EL (cell line): ENCODE measurements at places on chromosomes 6 and 20.

DNA sequence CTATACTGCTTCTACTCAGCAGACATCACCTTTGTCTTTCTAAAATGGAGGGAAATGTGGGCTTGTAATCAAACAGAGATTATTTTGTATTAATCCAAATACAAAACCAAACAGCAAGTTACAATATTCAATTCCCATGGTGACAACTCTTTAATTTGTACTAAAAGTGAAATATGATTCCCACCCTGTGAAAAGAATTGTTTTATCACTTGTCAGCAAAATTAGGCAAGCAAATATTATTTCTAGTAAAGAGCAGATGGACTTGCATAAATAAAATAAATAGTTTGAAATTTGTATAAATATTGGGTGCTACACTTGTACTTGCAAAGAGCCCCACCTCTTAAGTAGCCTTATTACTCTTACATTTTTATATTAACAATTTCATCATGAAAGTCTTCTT, 6.1 kb upstream of the TXLNB start:
- no peak for DNase-seq

- no peak for DNase-seq
Measured at GRCh38 chr6:25239498-25239897, 39.7 kb upstream of the CARMIL1 start.

DNA sequence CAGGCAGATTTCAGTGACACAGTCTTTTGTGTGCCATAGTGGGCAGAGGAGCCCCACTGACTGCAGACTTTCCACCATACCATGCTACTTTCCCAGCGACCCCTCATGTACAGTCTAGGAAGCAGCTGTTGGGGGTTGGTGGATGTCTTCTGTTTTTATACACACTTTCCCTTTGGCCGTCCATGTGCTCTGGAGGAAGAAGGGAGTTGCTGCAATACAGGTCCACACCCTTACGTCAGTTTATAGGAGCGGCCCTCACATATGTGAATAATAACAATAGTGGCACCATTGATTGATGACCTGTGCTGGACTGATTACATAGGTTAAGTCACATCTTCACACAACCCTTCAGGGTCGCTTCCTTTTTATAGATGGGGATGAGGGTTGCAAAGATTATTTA, 17.5 kb upstream of the CCN2 start:
- DNase-seq = no peak

DNA sequence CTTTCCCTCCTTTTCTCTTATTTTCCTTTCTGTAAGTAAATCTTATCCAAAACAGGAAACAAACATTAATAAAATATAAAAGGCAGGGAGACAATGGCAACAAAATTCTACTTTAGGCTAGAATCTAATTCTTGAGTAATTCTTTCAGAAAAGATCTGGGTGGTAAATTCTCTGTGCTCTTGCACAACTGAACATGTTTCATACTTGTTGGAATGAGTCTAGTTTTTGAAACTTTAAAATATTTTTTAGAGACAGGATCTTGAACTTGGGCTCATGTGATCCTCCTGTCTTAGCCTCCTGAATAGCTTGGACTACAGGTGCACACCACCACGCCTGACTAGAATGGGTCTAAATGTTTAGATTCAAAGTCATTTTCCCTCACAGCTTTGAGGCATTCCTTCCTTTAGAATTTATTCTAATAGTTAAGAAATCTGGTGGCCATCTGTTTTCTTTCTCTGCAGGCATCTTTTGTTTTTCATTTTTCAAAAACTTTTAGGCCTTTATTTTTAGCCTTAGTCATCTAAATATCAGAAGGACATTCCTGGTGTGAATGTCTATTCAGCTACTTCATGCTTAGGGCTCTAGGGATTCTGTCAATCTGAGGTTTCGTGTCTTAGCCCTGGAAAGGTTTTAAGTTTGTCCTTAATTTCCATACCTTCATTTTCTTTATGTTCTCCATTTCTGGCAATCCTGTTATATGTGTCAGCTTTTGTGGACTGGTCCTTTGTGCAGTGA, 76.5 kb downstream of the CDKAL1 start:
- DNase-seq = peak; percentile 14

- DNase-seq = no peak
Measured at GRCh38 chr20:23122321-23122720, 36.2 kb upstream of the CD93 start.

- no peak for DNase-seq
Measured at GRCh38 chr6:156848123-156848522, 70.9 kb downstream of the ARID1B start.

DNA sequence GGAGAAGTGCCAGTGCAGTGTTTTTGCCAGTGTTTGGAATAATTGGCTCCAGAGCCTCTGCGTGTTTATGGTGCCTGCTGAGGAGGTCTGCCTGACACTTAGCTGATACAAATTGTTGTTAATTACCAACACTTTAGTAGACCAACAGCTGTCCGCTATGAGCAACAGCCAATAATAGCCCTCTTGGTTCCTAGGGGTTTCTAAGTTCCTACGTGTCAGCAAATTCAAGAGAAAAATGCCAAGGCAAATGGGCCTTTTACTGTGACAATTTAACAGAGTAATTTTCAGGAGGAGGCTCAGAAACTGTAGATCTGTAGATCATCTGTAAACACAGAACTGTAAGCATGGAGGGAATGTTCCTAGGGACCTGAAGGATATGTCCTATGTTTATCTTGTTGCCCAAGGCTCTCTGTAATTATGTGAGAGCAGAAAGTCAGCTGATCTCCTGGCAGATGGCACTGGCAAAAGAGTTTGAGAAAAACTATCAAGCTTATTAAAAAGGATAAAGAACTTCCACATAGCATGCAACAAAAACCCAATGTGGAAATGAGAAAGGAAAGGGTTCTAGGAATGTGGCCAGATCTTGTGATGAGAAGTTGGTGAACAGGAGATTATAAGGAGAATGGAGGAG, 157.7 kb downstream of the GJA1 start:
- DNase-seq = no peak

- DNase-seq = no peak
Measured at GRCh38 chr6:35085359-35086281, 55.5 kb downstream of the TCP11 start.

GRCh38 chr6:14723535-14724086, 522.3 kb upstream of the JARID2 start:
- no peak for DNase-seq

DNA sequence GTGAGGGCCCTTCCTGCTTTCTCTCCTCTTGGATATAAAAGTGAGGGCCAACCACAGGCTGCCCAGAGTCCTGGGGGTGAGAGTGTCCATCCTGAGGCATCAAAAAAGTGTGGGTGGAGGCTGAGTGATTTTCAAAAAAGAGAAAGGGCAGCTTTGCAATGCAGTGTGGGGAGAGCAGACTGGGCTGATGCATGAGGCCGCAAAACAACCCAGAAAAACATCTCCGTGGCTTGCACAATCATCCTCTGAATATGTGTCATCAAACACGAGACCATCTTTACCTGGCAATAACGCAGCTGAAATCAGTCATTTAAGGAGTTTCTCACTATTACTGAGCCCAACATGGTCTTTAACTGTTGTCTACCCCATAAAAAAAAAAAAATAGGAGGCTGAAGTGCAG, 191.2 kb upstream of the SOX4 start:
- peak; percentile 41 for DNase-seq

- no peak for DNase-seq
Measured at GRCh38 chr20:52972190-52972937, at the start of gene TSHZ2. TSHZ2 (plus strand) TSS chr20:52972358; CDS start chr20:52973294, 936 bp downstream.

DNA sequence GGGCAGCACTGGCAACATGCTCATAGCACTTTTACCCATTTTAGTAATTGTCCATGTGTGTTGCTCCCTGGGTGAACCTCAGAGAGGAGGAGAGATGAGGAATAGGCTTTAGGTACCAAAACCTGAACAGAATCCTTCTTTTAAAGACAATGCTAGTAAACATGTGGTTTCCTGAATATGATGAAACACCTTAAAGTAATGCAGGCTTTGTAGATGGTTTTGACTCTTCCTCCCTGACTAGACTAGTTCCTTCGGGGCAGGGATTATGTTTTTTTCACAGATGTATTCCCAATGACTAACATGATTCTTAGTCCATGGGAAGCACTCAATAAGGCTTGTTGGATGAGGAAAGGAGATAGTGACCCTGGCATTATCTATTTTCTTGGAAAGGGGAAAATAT, 367.6 kb upstream of the JAG1 start:
- peak; percentile 50 for DNase-seq

DNA sequence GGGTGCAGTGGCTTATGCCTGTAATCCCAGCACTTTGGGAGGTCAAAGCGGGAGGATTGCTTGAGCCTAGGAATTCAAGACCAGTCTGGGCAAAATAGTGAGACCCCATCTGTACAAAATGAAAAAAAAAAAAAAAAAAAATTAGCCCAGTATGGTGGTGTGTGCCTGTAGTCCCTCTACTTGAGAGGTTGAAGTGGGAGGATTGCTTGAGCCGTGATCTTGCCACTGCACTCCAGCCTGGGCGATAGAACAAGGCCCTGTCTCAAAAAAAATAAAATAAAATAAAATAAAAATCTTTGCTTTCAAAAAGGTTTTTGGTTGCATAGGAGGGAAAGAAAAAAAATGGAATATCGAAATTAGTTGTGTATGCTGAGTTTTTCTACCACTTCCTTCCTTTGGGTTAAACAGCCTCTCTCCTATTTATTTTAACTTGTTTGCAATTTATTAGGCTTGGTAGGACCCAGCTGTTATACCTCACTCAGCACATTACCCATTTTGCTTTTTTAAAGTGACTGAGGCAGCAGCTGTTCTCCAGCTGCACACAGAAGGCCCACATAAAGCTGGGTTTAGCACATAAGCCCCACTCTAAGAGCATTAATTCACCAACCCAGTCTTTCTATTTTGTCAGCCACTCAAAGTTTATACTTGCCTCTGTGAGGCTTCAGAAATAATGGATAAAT, 152.3 kb downstream of the ZFAND3 start:
- no peak for DNase-seq

GRCh38 chr6:110653381-110653780, 161.9 kb downstream of the CDK19 start:
- no peak for DNase-seq

DNA sequence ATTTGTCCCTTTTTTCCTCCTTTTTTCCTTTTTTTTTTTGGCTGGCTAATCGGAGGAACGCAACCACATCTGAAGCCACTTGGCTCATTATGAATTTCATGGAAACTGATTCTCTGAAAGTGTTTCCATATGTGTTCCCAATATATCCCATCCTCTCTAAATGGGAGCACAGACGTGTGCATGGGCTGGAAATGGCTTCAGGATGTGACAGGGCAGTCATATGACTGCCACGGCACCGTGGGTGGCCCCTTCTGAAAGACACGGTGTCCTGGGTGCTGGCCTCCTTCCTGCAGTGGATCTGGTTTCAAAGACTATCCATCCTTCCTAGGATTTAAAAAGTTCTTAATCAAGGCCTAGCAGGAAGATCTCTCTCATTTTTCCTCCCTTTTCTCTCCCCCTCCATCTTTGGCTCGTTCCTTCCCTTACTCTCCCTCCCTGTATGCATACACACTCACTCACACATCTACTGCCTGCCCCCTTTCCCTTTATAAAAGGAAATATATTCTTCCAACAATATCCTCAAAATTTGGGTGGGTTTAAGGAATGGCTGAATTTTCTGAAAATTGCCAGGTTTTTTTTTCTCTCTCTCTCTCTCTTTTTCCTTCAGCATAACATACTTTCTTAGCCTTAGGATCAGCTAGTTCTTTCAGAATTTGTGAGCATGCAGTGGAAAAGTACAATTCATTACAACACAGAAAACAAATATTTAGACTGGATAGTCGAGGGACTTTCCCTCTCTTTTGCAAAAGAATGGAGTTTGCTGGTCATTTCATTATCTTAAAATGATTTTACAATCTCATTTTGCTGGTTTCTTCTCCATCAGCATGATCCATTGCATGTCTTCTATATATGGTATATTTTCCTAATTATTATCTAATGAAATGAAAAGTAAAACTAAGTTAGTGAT, 161.2 kb upstream of the SUPT3H start:
- no peak for DNase-seq

- no peak for DNase-seq
Measured at GRCh38 chr20:33322456-33322855, 39.4 kb downstream of the BPIFB1 start.
